ENCODE measurements at places on chromosomes 5 and 9.

DNA sequence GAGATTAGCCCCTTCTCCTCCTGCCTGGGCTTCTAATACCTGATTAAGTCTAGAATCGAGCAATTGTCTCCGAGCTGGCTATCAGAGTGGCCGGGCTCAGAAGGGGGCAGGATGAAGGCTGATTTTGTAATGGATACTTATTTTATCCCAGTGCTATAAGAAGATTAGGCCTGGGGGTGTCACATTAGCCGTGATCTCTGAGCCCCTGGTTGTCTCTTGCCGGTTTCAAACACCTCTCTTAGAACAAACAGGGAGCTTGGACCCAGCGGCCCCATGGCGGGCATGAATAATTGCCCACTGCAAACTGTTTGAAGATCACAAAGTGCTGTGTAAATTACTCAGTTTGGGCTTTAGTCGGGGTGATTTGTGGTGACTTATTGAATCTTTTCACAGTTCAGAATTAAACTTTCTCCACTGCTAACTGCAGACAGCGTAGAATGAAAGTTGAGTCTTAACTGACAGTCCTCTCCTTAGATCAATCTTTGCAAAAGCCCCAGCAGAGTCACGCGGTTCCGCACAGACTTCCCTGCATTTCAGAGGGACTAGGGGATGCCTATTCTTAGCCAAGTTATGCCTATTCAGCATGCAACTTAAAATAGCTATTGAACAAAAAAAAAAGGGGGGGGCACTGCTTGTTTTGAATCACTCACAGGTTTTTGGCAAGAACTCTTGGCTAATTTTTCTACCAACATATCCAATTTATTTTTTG lies 200.6 kb upstream of the IRX1 start:
- DNase-seq, result no peak

- no peak for DNase-seq
These were observed 463.5 kb downstream of the RASEF start for GRCh38 chr9:82599336-82599949.

DNA sequence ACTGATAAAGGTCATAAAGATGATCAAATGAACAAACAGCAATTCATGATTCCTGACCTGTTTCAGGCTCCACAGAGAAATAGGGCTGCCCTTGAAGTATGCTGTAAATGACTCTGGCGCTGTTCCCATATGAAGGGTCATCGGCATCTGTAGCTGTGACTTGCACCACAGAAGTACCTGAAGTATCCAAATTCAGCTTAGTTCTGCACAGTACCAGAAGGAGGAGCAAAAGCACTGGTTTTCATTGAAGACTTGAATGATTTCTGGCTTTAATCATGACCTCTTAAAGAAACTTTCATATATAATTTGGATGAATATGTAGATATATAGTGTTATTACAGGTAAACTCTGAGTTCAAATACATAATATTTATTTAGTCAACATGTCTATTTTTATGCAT lies 109.1 kb downstream of the CDH10 start:
- DNase-seq, result no peak

- DNase-seq, result no peak
These were observed 682.8 kb upstream of the WWC1 start for GRCh38 chr5:167608390-167609272.

- peak; percentile 11 for DNase-seq
These were observed 174.2 kb downstream of the OXCT1 start for GRCh38 chr5:41695920-41696582.

- no peak for DNase-seq
These were observed 132.8 kb downstream of the RASEF start for GRCh38 chr9:82930116-82930515.

- DNase-seq, result no peak
These were observed 24.9 kb downstream of the SMAD5 start for GRCh38 chr5:136157514-136157913.

DNA sequence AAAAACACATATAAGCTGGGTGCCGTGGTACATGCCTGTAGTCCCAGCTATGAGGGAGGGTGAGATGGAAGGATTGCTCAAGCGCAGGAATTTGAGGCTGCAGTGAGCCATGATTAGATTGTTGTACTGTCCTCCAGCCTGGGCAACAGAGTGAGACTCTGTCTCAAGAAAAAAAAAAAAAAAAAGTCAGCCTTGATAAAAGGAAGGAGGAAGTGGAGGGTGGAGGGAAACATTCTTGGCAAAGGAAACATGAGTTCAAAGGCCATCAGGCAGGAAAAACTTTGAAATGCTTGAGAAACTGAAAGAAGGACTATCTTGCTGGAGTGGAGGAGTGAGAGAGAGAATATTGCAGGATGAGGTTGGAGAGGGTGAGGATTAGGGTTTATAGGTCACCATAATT lies 18.3 kb upstream of the ANKHD1 start:
- DNase-seq, result no peak

DNA sequence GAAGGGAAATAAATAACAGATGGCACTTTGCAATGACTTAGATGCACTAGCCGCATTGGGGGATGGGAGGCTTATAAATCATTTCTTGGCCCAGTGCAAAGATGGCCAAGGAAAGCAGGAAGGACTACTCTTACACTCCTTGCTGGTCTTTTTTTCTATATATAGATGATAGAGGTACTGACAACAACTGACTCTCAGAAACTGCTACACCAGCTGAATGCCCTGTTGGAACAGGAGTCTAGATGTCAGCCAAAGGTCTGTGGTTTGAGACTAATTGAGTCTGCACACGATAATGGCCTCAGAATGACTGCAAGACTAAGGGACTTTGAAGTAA lies 1.7 kb downstream of the CCNG1 start:
- DNase-seq, result peak; percentile 79

GRCh38 chr9:89789922-89790510 lies 185.2 kb downstream of the GADD45G start:
- no peak for DNase-seq

- no peak for DNase-seq
These were observed 855.9 kb upstream of the CDH10 start for GRCh38 chr5:25500635-25501034.

- no peak for DNase-seq
These were observed 60.6 kb downstream of the DRD1 start for GRCh38 chr5:175383350-175383749.

- no peak for DNase-seq
These were observed 347.6 kb downstream of the GADD45G start for GRCh38 chr9:89952401-89952800.

DNA sequence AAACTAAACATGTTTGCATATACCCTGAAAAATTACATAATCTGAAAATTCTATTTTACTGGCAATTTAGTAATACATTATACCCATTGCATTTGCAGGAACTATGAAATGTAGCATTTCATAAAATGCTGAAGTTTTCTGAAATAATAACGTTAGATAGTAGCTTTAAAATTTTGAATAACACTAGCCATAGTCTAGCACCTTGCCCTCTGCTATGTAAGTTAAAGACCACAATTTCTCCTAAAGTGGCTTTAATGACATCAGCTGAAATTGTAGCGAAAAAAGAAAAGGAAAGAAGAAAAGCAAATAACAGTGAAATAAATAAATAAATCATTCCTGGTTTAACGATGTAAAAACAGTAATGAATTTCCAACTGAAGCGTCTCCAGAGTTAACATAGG lies 172.8 kb upstream of the RASA1 start:
- no peak for DNase-seq

DNA sequence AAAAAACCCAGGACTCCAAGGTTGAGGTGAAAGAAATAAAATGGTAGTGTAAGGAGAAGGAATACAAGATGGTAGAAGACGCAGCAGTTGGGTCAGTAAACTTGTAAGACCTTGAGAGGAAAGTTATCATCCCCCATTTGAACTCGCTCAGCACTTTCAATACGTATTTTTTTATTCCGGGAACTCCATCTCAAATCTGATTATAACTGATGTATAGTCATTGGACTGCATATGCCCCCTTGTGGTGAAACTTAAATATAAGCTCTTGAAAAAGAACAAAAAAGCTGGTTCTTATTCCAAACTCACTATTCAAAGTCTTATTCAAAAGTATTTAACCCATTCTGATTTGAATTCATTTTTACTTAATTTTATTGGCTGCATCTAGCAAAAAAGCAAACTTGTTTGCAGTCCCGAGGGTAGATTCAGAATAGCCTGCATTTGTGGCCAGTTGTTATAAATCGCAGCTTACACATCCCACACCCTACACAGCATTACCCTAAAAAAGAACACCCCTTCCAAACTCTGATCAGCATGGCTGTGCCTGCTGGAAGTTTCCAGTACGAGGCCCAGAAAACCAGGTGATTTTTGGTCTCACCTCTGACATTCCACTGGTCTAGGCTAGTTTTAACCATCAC lies 118.0 kb downstream of the ESM1 start:
- peak; percentile 76 for DNase-seq

- DNase-seq, result no peak
These were observed 134.7 kb downstream of the GADD45G start for GRCh38 chr9:89739511-89739910.

DNA sequence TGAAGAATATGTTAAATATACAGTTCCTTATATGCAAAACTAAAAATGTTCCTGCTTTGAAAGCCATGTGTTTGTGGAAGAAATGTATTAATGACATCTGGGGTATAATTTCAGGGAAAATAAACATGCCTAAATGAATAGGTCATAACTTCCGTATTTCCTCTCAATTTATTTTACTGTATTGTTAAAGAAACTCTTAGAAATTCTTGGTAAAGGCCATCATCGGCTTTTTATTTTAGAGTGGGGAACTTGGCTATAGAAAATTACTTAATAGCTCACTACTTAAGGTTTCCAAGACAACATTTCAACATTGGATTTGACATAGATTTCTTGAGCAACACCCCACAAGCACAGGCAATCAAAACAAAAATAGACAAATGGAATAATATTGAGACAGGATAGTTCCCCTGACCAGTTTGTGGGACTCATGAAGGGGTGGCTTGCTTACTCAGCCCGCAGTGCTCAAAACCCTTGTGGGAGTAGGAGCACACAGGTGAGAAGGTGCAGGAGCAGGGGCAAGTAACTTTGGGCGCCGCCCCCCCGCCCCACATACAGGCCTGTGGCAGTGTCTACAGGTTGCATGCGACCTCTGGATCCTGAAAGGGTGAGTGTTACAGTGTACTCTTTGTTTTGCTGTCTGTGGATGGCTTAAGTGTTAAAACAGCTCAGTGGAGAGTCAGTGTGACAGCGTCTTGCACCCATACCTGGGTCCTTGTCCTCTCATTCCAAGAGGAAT lies 891.4 kb upstream of the C9orf72 start:
- DNase-seq, result no peak

DNA sequence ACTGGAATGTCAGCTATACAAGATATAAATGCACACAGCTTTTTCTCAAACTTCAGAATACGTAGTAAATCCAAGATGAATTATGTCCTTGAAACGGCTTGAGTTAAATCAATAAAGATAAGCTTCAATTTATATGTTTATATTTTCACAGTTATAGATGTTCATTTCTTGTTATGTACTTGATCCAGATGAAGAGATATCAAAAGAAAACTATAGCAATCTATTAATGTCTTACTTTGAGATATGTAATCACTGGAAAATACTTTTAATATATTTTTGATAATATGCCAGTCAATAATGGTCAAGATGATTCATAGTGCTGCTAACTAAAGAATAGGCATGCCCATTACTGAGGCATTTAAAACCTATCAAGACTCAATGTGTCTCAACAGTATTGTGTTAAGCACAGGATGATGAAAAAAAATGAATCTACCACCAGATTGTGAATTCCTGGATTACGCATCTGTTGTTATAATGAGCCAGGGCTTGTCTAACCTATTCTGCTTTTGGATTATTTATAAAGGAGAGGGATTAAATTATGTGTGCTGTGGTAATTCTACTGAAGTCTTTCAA lies 372.6 kb upstream of the PRR16 start:
- no peak for DNase-seq

GRCh38 chr5:132714456-132715307 lies 22.7 kb downstream of the KIF3A start:
- peak; percentile 39 for DNase-seq

DNA sequence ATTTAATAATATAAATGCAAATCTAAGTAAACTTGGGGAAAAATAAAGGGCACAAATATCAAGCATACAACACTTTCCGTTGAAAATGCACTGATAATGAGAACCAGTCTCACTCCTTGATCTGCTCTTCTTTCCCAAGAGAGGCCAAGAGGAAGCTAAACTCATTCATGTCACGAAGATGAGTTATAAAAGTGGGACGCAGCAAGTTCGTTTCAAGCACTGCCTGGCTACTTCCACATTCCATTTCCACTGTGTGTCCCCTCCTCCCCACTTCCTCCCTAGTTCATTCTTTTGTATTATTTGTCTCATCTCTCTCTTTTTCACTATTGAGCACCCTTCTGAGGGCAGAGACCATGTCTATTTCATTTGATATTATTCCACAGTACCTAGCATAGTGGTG lies 158.1 kb downstream of the SLC24A2 start:
- DNase-seq, result no peak

- DNase-seq, result no peak
These were observed 1670.1 kb upstream of the CDH9 start for GRCh38 chr5:28708472-28708871.

All from common myeloid progenitor, CD34-positive (primary cell).